Peyer's patch (tissue), 4 donors: ENCODE measurements at places on chromosomes 2 and 18. TPM values are rescaled to one million over a fixed set of nuclear protein-coding genes. Genes with fewer than 3 reads are reported as not detected.

IL37 gene
- total RNA-seq, result not detected

FEV gene
- total RNA-seq, result 5.1 TPM

ADGRF3 gene
- 4.1 TPM for total RNA-seq

LRATD1 gene
- total RNA-seq, result 94.8 TPM

TUBA3E gene
- not detected for total RNA-seq

CDH7 gene
- not detected for total RNA-seq

DNA sequence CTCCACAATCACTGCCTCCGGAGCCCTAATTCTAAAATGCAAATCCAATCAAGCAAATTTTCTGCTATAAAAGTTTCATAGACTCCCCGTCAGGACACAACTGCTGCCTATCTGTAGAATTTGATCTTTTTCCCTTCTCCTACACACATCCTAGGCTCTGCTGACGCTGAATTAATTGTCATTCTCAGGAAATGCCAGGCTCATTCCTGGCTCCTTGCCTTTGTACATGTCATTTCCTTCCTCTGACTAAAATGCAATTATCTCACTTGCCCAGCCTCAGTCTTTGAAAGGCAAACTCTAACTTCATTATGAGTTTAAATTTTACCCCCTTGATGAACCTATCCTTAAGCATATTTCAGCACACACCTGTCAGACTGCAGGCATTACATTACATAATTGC lies 844.9 kb upstream of the CRIM1 start:
- DNase-seq, result no peak

DNA sequence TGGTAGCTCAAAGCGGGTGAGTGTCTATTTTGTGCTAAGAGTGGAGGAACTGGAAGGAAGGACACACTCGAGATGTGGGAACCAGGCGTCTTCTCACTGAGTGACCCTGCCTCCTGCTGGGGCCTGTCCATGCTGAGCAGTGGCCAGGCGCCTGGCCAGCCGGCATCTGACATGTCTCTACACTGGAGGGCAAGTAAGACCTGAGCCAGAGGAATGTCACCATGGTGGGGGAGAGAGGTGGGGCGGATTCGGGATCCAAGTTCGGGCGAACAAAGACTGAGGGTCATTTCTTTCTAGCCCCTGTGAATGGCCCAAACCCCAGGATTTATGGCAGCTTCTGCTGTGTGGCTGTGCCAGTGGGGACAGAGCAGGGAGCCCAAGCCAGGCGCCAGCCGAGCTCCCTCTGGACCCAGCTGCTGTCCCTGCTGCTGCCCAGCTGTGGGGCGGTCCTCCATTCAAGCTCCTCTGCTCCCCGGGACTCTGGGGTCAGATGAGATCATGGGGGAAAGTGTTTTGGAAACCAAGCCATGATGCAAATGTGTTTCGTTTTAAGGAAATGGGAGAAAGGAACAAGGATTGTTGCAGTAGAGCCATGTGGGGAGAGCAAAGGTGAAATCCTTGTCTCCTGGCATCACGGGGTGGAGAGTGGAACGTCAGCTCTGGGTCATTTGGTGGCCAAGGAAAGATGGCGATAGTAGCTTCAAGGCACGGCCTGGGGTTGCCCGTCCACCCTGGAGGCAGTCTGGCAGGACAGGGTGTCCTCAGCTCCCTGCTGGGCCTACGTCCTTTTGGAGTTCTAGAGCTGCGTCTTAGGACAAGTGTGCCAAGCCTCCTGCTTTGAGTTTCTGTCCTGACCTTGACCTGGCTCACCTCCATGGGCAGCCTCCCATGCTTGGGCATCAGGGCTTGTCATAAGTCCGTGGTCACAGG lies 8.1 kb downstream of the ACKR3 start:
- no peak for DNase-seq

DNA sequence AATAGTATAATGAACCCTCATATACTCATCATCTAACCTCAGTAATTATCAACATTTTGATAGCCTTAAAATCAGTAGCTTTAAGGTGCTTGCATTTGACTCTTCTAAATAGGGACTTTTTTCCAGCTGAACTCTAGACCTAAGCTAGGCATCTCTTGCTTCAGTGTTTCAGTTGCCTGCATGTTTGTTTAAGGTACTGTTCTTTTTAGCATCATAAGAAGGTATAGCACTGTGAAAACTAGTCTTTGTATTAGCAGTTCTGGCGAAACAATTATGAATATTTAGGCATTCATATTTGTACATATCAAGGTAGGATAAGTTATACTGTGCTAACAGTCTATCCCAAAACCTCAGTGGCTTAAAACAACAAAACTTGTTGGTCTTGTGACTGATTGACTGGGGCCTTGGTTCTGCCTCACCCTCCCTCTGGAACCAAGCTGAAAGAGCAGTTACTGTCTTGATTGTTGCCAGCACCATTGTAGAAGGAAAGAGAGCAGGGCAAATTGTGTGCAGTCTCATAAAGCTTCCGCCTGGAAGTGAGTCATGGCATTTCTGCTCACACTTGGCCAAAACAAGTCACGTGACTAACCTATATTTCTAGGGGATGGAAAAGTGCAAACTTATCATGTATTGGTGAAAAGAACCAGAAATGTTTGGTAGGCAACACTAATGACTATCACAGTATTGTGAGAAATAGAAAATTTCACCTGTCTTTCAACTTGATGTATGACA lies 24.3 kb downstream of the GALNT1 start:
- DNase-seq, result no peak

- DNase-seq, result no peak
Observed at GRCh38 chr18:50338122-50338521, 36.7 kb upstream of the SKA1 start.

- DNase-seq, result no peak
Observed at GRCh38 chr2:217186668-217187159, 326.9 kb upstream of the TNP1 start.

DNA sequence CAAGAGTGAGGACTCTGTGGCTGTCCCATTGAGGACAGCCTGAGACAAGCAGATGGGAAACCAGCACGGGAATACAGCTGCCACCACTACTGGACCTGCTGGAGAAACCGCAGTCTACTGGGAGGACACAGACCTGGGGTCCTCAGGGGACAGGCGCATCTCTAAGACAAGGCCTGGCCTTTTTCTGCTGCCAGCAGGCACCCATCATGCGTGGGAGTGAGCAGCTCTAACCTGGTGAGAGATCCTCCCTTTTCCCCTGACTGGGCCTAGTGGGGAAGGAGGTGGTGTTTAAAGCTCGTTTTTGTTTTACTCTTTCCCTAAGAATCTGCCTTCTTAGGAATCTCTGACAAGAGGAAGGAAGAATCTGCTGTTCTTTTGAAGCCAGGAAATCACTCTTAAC lies 36.6 kb downstream of the CYRIA start:
- no peak for DNase-seq

DNA sequence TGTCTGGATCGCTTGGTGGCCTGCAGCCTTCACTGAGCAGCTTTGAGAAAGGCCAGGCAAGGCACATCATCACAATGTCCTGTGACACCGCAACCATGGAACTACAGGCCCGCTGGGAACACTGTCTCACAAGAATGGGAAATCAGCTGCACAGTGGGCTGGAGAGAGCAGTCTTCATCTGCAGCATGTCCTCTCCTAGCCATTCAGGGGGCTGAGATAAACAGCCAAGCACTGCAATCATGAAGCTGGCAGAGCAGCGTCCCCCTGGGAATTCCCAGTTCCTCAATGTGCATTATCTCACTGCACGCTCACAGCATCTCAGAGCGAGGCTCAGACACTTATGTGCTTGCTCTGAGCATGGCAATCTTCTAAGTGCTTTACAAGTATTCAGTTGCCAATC lies 1.9 kb downstream of the CMPK2 start:
- no peak for DNase-seq

GRCh38 chr2:174781996-174782395 lies 17.7 kb upstream of the CHRNA1 start:
- DNase-seq, result no peak
